Fibroblast of skin of left quadriceps (primary cell): ENCODE measurements at places on chromosomes 2 and 18.

- DNase-seq, result no peak
Measured at GRCh38 chr18:23793051-23793450, 103.8 kb downstream of the LAMA3 start.

GRCh38 chr18:58787536-58788149 lies 77.0 kb upstream of the ZNF532 start:
- no peak for DNase-seq

GRCh38 chr2:194483041-194483440 lies 1174.0 kb upstream of the SLC39A10 start:
- DNase-seq, result no peak

DNA sequence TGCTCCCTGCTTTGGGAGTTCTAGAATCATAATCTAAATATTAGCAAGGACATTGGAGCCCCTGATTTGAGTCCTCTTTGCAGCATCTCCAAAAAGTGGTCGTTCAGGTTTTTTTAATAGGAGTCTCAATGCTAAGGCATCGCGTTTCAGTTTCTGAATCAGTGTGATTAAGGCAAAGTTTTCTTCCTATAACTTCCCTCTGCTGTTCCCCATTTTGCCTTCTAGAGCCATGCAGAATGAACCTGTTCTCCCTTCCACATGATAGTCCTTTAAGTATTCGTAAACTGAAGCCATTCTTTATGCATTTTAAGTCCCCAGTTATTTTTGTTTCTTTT lies 159.5 kb downstream of the PTGR3 start:
- DNase-seq, result no peak

- DNase-seq, result no peak
Measured at GRCh38 chr2:145022666-145023333, 502.9 kb upstream of the ZEB2 start.

GRCh38 chr18:9380621-9381395 lies 46.2 kb downstream of the TWSG1 start:
- peak; percentile 32 for DNase-seq

DNA sequence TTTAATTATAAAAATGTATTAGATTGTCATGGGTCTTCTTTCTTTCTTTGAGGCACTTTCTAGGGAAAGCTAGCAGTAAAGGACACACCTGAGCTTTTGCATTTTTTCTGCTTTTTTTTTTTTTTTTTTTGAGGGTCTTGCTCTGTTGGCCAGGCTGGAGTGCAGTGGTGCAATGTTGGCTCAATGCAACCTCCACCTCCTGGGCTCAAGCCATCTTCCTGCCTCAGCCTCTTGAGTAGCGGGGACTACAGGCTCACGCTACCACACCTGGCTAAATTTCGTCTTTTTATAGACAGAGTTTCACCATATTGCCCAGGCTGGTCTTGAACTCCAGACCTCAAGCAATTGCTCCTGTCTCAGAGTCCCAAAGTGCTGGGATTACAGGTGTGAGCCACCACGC lies 40.5 kb downstream of the ROCK1 start:
- no peak for DNase-seq

GRCh38 chr2:202848813-202849212 lies 22.8 kb downstream of the ICA1L start:
- no peak for DNase-seq
